GM20000 (cell line): ENCODE measurements at places on chromosomes 1 and 21.

- DNase-seq: no peak
These were observed 14.7 kb upstream of the PTP4A2 start for GRCh38 chr1:31952825-31953220.

GRCh38 chr1:54596756-54597155 lies 26.6 kb downstream of the FAM151A start:
- DNase-seq: no peak

- no peak for DNase-seq
These were observed 151.5 kb downstream of the ST6GALNAC5 start for GRCh38 chr1:77018761-77019160.

GRCh38 chr1:9347095-9347850 lies 54.6 kb downstream of the SPSB1 start:
- DNase-seq: no peak

DNA sequence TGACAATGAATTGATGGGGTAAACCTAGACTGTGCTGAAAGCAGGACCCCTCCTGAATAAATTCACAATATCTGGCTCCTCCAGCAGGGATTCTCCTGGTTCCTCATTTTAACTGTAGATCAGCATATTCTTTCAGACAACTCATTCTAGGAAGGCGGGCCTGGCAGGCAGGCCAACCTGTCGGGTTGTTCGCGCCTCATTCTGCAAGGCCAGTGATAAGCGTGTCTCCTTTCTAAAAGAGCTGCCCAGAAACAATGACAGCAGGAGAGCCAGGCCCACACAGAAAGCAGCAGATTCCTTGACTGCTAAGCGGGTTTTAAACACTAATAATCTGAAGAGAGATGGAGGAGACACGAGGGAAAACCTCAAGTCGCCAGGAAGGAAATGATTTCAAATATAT lies 70.0 kb downstream of the NTPCR start:
- no peak for DNase-seq

DNA sequence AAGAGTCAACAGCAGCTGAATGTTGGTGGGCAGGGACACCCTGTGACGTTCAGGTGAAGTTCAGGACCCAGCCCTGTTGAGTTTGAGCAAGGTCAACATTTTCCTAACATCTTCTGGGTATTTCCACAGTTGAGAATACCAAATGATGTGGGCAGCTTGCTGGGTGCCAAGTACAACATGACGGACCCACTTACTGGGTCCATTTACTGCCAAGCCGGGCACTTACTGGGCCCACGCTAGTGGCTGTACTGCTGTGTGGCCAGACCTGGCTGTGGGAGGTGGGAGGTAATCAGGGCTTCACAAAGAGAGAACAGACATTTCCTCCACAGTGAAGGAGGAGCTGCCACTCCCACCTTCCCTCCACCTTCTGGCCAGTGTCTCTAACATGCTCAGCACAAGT lies 99.2 kb downstream of the PSMG1 start:
- DNase-seq: no peak

- DNase-seq: no peak
These were observed 209.2 kb downstream of the URB2 start for GRCh38 chr1:229835226-229835625.

- no peak for DNase-seq
These were observed 260.6 kb downstream of the CACNA1E start for GRCh38 chr1:181743878-181744312.

- DNase-seq: no peak
These were observed 1.8 kb downstream of the ZNF683 start for GRCh38 chr1:26370591-26371382.

DNA sequence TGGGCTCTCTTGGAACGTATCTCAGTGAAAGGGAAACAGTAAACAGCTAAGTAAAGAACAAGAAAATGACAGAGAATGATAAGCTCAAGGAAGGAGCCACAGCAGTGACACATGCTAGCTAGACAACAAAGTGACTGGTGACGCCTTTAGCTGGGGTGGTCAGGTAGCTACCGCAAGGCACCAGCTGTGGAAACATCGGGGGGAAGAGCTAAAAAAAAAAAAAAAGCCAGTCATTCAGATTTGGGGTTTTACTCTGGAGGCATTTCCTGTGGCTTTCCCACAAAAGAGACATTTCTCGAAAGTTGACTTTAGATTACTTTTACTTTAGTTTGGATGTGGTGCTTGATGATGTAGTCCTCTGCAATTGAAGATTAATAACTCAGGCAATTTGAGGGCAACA lies 2.1 kb downstream of the FHAD1 start:
- DNase-seq: peak; percentile 52

- no peak for DNase-seq
These were observed 3.1 kb downstream of the ACAP3 start for GRCh38 chr1:1304331-1305299.

DNA sequence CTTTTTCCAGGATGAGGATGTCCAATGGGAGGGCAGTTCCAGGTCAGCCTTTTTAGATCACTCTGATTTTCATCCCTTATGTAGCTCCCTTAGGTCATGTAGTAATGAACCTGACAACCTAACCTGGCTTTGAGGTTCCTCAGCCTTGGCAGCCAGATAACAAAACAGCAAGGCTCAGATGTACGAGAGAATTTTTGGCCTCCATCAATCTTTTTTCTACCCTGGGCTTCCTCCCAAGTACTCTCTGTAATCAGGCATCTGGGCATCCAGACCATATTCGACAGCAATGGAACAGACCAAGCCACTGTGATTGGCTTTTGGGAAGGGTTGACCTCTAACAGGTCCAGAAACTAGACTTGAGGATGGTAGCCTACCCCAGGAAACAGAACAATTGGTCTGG lies 38.6 kb downstream of the KCNH1 start:
- no peak for DNase-seq

DNA sequence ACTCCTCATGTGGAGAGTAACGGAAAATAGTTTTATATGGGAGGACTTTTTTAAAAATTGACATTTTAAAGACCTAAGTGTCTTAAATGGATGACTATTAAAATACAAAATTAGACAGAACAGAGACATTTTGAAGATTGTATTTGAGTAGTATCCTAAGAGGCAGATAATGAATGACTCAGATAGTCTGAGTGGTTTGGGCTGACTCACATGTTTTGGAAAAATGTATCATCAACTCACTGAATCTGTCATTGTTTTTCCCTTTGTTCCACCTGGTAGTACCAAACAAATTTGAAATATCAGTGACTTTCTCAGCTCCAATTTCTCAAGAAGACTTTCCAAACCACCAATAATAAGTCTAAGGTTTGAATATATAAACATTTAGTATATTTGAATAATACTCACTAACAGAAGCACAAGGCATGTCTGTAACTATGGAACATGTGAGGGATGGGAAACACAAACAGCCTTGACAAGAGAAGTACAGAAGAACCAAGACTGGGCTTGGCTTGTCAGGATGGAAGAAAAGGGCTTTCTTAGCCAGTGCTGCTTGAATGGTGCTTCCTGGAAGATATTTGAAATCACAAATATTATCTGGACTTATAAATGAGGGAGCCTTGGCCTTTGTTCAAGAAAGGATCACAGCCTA lies 90.6 kb downstream of the SGIP1 start:
- DNase-seq: no peak

GRCh38 chr1:208423526-208423925 lies 179.3 kb upstream of the PLXNA2 start:
- DNase-seq: no peak

DNA sequence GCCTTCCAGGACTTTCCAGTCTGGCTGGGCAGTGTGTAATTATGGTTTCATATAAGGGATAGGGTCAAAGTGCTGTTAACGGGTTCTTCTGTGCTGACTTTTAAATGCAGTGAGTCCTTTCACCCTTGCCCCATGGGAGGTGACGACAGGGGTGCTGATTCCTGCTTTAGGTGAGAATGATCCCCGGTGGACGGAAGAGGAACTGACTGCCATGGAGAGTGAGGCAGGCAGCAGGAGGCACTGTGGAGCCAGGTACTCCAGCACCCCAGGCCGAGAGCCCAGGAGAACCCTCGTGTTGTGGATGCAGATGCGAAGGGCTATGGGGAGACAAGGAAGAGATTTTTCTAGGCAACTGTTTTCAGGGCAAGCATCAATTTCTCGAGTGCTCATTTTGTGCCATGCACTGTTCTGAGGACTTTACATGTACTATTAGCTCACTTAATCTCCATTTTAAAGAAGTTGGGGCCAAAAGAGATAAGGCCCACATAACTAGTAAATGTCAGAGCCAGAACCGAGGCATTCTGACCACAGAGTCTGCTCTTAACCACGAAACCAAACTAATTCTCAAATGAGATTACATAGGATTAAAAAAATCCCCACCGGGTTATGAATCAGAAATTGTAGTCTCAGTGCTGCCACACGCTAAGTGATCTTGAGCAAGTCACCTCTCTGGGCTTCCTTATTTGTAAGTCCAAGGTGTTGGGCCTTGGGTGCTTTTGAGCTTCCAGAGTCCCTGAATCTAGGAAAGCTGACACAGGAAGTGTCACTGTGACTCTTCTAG lies 28.2 kb downstream of the STPG1 start:
- no peak for DNase-seq

DNA sequence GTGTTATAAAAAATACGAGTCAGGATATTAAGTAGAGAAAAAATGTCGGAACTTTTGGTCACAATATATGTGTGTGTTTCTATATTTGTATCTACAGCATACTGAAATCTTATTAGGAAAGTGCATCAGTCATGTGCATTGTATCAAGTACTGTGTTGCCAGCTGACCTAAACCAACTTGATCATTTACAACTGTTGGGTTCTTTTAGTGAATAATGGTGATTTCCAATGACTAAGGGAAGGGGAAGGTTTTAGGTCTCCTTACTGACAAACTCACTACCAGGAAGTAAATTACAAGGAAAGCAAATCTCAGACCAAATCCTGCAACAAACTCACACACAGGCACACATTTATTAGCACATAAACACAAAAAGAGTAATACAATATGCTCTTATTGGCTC lies 142.7 kb downstream of the TSEN15 start:
- DNase-seq: no peak

DNA sequence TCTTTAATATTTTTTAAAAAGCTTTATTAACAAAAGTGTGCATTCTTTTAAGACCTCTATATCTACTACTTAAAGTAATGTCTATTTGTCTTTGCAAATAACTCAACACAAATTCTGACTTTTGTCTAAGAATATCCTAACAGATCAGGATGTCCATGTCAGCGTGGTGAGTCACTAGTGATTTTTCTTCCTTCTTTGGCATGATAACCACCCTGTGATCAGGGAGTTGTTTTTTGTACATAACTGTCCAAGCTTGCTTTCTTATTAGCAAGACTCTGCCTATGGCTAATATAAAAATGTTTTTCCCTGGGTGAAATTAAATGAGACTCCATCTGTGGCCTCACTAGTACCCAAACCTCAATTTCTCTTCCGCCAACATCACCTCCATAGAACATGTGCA lies 688.9 kb upstream of the ADGRL2 start:
- DNase-seq: no peak

DNA sequence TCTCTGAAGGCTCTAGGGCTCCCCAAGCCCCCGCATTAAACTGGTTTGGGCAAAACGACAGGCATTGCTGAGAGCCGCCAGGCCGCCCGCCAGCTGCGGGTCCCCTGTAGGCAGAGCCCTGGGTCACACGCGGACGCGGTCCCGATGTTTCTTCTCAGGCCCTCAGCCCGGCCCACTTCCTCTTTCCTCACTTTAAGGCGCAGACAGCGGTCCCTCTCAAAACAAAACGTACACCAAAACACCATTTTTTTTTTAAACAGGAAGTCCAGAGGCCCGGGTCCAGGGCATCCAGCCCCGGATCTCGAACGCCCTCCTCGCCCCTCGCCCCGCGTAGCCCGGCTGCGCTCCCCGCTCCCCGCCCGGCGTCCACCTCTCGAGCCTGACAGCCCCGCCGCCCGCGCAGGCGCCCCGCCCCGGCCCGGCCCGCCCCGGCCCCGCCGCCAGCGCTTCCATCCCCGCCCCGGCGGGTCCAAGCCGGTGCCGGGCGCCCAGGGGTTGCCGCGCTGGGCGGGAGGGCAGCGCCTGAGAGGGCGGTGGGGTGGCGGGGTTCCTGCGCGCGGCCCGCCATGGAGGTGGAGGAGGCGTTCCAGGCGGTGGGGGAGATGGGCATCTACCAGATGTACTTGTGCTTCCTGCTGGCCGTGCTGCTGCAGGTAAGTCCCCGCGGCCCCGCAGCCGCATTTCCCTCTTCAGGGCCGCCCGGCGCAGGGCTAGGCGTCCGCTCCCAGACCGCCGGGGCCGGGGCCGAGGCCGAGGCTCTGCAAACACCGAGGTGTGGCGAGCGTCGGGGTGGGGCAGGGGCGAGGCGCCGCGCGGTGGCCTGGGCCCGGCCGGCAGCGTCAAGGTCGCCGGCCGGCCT lies at the start of gene SLC22A15:
SLC22A15 (plus strand) TSS at position 452 of the 859 bp plus-strand sequence; CDS start at position 567, 115 bp downstream.
- DNase-seq: peak; percentile 79

DNA sequence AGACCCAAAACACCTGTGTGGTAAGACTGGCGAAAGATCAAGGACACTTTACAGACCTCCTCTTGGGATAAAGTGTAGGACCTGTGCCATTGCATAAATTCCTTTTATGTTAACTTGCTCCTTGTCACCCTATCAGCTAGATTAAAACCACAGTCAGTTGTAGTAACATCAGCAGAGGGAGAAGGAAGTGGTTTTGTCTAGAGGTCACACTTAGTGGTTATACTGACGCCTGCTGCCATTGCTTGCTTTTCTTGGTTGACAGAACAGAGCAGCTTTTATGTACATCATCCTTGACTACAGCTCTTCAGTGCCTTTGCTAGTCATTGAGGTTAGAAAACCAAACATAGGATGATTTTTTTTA lies 101.4 kb downstream of the PBX1 start:
- peak; percentile 20 for DNase-seq

DNA sequence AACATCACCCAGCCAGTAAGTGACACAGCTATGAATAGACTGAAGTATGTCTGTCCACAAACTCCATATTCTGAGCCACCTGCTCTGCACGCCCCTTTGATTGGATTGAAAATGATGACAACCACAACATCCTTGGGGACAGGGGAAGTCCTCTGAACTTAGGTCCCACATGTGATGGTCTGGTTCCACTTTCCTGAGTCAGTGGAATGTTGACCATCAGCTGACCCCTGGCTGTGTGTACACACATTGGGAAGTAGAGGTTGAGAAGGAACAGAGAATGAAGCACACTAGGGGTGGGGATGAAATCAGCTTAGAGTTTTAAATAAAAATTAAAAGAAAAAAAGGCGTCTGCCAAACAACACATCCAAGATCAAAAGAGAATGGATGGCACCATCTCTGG lies 8.0 kb upstream of the DISP3 start:
- no peak for DNase-seq

DNA sequence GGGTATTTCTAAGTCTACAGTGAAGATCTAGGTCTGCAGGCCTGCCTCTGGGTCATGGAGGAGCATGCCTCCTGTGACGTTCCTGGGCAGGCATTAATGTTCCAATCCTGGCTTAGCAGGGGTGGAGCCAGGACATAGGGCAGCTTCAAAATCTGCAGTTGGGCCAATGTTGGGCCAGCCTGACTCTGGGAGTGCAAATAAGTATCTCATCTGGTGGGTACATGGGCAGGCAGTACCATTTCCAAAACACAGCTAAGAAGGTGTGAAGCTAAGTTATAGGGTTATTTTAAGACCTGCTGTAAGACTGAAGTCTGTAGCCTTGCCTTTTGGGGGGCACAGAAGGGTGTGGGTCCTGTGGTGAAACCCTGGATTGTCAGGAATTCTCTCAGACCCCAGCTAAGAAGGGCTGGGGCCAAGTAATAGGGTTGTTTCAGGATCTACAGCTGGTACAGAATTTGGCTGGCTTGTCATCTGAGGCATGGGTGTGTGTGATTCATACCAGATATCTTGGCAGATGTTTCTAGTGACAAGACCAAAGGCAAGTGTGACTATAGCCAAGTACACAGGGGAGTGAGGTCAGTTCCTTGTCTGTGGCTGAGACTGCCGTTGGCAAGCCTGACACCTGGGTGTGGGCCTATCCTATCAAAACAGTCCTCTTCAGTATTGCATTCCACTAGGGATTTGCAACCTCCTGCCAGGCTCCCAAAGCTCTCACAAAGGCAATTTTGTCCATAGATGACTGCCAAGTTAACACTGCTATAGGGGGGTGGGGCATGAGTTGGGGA lies 468.7 kb upstream of the B3GALT2 start:
- DNase-seq: no peak
